AG04449 (cell line): ENCODE measurements at places on chromosomes 13 and 19.

GRCh38 chr13:31043957-31044356 lies 111.5 kb downstream of the TEX26 start:
- DNase-seq: no peak

DNA sequence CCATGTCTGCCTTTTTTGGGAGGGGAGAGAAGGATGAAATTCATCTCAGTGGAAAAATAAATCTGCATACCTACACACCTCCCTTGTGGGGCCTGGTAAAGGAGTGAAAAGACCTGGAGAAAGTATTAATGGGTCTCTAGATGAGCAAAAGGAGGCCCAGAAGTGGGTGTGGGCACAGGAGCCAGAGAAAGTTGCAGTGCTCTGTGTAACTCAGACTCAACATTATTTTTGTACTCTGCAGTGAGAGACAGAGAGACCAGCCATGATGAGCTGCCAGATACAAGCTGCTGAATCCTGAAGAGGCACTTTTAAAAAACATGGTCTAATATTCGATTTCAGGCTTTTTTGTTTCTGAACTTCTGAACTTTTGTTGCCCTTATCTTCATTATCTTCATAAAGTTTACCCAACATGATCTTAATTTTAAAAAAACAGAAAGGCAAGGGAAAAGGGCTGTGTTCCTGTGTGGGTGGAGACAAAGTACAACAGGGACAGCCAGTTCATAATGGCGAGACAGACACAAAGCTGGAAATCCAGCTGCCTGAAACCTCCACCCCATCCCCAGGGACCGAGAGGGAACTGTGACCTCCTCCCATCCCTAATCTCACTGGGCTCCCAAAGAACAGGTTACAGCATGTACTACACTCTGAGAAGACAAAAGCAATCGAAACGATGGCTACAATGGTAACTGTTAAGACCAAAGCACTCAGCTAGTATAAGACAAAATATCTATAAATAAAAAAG lies 77.2 kb downstream of the KLF12 start:
- DNase-seq: no peak

GRCh38 chr19:39160523-39160861 lies 34.9 kb downstream of the PAK4 start:
- DNase-seq: no peak

DNA sequence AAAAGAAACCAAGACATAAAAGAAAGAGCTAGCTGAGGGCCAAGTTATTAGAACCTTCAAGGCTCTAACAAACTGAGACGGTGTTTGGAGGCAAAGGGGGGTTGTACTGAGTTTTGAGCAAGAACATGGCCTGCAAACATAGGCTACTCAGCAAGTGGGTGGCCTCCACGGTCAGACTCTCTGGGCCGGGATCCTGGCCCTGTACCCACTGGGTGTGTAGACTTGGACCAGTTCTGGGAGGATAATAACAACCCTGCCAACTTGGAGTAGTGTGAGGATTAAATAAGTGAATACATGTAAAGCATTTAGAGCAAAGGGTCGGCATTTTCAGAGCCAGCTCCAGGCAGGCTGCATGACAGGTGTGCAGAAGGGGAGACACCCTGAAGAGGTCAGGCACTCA lies 56.1 kb upstream of the TNFRSF19 start:
- DNase-seq: no peak

- no peak for DNase-seq
These were observed 286.7 kb upstream of the SLITRK6 start for GRCh38 chr13:86085890-86086289.

GRCh38 chr19:39515551-39516191 lies 732 bp downstream of the SELENOV start:
- DNase-seq: no peak

- no peak for DNase-seq
These were observed 19.6 kb downstream of the AP2A1 start for GRCh38 chr19:49786376-49786820.

GRCh38 chr13:42239644-42240043 lies 32.3 kb upstream of the AKAP11 start:
- no peak for DNase-seq

GRCh38 chr13:59680429-59681024 lies 483.2 kb downstream of the DIAPH3 start:
- no peak for DNase-seq

GRCh38 chr19:52170304-52170703 lies 1.1 kb downstream of the ZNF836 start:
- DNase-seq: no peak
